ENCODE measurements at places on chromosomes 1 and 21.

DNA sequence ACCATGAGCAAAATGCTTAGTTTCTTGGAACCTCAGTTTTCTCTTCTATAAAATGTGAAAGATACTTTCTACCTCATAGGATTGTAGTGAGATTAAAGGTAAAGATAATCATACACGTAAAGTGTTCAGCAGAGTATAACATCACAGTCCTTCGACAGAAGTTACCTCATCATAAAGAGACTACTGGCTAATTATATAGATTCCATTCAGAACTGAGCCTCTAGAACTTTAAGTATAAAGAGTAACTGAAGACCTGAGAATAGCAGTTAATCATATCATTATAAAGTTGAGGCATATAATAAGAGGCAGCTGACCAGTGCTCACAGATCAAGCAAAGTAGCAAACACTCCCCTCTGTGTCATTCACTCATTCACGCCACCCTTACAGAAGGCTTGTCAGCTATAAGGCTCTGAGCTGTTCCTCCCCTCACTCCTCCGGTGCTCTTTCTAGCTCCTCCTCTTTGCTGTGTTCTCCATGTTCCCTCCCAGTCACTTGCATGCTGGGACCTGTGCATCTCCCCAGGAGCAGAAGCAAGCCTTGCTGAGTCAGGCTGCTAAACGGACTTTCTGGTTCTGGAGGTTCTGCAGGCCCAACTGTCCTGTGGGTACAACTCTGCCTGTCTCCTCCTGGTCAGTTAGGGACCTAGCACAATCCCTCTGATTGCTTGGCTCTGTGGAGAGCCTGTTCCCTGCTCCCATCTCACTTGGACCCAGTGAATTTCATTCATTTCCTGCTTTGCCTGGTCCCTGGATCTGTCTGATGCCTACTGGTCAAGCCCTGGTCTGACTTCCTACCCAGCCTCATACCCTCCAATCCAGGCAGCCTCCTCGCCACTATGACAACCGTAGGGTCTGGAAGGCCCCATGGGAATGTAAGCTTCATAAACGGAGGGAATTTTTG, 28.3 kb upstream of the LY9 start:
- DNase-seq: no peak

DNA sequence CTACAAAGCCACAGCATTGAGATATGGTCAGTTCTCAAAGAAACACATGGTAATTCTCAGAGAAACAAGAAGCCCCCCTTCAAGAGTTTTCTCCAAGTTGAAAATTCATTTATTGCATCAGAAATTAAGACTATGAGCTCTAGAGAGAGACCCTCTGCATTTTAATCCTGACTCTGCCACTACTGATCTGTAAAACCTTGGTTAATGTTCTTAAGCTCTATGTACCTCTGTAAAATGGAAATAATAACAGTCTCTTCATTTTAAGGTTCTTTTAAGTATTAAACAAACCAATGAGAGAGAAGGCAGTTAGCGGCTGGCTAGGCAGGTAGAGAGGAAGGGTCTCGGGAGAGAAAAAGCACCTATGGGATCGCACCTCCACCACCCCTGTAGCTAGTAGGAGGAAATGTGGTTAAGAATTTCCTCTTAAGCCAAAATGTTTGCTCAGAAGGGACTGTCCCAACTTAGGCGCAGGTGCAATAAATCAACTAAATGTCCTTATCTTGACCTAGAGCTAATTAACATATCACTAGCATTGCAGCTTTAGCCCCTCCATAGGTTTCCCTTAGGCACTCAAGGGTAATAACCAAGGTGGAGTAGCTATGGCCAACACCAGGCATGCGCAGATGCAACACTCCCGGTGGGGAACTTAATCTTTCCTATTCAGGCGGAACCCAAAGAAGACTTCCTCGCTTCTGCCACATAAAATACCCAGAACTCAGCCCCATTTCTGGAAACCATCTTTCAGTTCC, 1685.4 kb downstream of the MRPL39 start:
- DNase-seq: no peak

GRCh38 chr1:211925016-211925415, 94.5 kb upstream of the LPGAT1 start:
- DNase-seq: peak; percentile 67

- DNase-seq: no peak
Observed at GRCh38 chr1:119937198-119937597, 40.9 kb upstream of the ADAM30 start.

GRCh38 chr21:37623689-37624088, 257.1 kb downstream of the DYRK1A start:
- DNase-seq: no peak

- DNase-seq: peak; percentile 7
Observed at GRCh38 chr1:154295408-154296235, 23.2 kb downstream of the HAX1 start.

GRCh38 chr1:91872559-91873081, 13.3 kb downstream of the TGFBR3 start:
- no peak for DNase-seq

DNA sequence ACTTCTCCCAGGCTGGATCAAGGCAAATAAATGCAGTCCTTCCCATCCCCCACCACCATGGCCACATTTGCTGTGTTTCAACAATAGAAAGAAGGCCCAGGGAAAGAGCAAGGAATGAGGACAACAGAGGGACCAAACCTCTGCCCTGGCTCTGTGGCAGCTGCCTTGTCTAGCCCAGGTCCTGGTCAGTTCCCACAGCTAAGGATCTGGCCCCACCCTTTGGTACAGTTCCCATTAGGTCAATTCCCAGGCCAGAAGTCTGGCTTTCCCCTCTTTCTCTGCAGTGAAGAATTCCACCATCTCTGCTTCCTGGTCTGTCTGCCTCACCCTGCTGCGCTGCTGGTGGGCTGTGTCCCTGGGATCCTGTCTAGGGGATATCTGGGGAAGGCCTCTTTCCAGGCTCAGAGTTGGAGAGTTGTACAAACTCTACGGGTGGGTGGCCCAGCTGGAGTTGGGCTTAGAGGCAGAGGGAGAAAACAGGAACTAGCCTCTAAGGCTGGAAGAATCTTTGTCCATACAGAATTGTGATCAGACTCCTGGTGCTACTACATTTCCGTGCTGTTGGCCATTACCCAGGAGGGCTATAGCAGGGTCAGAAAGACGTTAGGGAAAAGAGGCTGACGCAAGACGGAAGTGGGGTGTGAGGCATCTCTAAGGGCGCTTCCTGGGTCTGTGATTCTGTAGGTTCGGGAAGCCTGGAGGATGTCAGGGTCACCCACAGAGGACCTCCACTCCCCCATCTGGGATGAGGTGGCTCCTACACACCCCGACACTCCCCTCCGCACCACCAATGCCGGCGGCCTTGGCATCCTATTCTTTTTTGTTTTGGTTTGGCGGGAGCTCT, 953 bp upstream of the NDUFS2 start:
- DNase-seq: no peak

DNA sequence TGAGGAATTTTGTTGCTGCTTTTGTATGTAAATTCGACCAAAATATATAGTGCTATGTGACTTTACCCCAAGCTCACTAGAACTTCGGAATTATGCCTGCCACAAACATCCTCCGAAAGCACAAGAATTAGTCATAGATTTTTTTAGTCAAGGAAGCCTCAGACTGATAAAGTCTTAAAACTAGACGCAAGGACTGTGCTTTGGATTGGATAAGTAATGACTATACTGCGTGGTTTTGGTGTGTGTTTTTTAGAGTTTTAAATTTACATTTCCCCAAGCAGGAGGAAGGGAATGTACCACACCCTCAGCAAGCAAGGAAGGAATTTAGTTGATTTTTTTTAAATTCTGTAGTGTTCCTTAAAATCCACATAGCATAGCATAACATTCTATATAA, 10.3 kb downstream of the WLS start:
- no peak for DNase-seq

DNA sequence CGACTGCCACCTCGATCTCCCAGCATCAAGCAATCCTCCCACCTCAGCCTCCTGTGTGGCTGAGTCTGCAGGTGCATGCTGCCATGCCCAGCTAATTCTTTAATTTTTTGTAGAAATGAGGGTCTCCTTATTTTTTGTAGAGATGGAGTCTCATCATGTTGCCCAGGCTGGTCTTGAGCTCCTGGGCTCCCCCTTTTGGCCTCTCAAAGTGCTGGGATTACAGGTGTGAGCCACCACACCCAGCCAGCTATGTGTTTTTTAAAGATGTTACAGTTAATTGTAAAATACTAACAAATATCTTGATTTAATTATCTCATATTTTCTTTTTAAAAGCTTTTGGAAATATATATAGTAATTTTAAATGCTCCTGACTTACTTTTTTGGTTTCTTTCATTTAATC, 181.3 kb upstream of the DMRTA2 start:
- DNase-seq: no peak

DNA sequence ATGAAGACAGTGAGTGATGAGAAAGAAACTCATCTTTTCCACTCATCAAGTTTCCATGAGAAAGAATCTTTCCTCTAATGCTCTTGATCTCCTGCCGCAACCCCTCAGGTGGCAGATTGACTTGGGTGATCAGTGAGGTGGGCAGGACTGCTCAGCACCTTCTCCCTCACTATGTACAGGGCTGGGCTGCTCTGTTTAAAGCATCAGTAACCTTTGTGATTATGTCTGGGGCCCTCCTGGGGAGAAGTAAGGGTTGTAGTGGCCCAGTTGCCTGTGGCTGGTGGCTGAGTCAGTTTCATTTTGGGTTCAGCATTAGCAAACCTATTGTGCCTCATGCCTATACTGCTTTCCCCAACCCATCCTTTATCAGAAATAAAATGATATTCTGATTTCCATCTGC, 366.0 kb downstream of the TTLL7 start:
- no peak for DNase-seq

DNA sequence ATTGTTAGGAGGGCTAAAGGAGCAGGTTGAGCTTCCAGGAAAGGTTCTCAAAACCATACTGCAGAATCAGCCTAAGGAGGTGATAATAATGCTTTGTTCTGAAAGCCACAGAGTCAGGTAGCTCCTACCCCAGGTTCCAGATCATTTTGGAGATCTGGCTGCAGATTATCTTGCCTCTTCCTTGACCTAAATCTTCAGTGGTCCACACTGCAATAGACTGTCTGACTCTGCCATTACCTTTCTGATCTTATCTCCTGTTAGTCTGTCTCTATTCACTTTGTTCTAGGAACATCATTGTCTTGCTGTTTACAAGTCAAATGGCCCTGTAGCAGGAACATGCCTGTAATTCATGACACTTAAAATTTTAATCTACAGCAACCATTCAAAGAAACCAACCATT, 73.0 kb downstream of the HS2ST1 start:
- no peak for DNase-seq
